Uterus (tissue), 4 donors: ENCODE measurements at places on chromosomes 5 and 9. TPM values are rescaled to one million over a fixed set of nuclear protein-coding genes. Genes with fewer than 3 reads are reported as not detected.
A peak's percentile ranks its signal among the peaks of the same experiment; 100 is the strongest.

DNA sequence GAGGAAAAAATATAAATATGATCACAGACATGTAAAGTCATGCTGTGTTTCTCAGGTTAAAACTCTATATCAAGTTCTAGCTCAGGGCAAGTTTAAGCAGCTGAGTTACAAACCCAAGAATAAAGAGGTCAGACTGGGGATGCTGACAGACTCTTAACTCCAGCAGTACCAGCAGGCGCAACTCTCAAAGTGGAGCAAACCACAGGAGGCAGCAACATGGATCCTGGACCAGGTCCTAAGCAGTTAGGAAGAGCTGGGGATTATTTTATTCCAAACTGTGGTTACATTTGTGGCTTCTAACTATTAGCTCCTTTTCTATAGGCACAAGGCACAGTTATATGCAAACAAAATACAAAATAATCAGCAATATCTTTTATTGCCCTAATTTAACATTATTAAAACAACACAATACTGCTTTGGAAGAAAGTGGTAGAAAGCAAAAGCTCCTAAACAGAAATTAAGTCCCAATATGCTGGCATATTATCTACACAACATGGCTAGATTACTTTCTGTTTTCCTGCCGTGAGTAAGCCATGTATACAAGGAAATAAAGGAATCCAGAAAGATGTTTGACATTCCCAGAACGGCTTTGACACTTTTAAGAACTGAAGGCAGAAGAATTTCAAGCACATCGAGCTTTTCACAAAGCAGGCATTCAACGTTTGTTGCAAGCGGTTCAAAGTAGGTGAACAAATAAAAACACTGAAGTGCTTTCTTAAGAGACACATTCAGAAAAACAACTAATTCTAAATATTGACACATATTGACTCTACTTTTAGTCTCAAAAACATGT is 378.8 kb upstream of the ZNF608 start:
- no peak for DNase-seq

The CD72 gene
- not detected for total RNA-seq

GRCh38 chr9:125479846-125480615 is 218.4 kb downstream of the GAPVD1 start:
- DNase-seq, result no peak

DNA sequence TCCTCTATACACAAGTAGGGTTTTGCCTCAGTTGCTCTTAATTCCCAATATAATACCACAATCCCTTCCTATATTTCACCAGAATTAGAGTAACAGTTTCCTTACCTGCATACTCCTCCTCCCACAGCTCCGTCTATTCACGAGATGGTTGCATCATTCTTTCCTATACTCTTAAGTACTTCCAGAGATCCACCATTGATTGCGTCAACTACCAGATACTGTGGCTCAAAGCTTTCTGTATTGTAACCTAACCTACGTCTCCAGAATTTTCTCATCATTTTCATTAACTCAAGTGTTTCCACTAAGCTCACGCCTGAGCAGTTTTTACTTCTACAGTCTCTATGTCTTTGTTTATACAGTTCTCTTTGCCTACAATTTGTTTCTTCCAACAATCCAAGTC is 31.2 kb upstream of the MINAR2 start:
- no peak for DNase-seq

- no peak for DNase-seq
Measured at GRCh38 chr9:38641985-38642864, 21.8 kb upstream of the ANKRD18A start.

The SAXO1 gene
- not detected for total RNA-seq

- no peak for DNase-seq
Measured at GRCh38 chr5:31075981-31076380, 117.5 kb upstream of the CDH6 start.

The IFNK gene
- not detected for total RNA-seq

The ADAMTS19 gene
- 132 TPM for total RNA-seq

The NXNL2 gene
- total RNA-seq, result 6.9 TPM

- DNase-seq, result no peak
Measured at GRCh38 chr9:129336130-129336528, 158.1 kb upstream of the IER5L start.

- no peak for DNase-seq
Measured at GRCh38 chr5:138650196-138650595, 75.0 kb upstream of the HSPA9 start.

The IGFBPL1 gene
- not detected for total RNA-seq

DNA sequence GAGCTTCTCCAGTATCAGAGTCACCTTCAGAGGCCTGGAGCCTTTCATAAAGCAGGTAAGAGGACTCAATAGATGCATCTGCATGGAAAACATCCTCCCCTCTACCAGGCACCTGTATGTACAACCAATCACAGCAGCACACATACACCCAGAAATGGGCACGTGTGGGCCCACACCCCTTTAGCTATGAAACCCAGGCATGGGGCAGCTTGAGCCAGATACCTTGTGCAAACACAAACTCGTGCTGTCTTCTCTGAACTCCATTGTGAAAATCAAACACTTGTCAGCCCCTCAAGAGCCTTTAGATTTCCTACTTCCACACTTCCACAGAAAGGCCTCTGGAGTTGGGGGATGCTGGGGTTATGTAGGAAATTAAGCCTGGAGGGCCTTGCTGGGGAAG is 1.1 kb upstream of the CSF2 start:
- DNase-seq, result no peak

The TXNDC8 gene
- not detected for total RNA-seq

The IGIP gene
- 33.5 TPM for total RNA-seq

DNA sequence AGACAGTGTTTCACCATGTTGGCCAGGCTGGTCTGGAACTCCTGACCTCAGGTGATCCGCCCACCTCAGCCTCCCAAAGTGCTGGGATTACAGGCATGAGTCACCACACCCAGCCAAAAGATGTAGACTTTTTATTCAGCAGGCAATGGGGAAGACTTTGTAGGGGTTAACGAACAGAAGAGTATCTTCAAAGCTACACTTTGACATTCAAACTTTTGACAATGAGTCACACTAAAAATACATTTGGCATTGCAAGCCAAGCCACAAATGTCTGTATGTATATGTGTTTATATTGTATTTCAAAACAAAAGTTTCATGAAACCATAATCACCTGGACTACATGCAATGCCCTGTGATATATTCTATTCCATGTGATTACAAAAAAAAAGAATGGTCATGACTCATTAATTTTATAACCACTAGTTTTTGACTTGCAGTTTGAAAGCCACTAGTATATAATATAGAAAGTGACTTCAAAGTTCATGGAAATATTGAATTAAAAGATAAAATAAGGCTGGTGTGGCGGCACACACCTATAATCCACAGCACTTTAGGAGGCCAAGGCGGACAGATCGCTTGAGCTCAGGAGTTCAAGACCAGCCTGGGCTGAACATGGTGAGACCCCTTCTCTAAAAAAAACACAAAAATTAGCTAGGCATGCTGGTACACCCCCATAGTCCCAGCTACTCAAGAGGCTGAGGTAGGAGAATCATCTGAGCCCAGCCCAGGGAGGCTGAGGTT is 8.3 kb downstream of the DIMT1 start:
- DNase-seq, result no peak

GRCh38 chr5:91007251-91007650 is 375.9 kb downstream of the ARRDC3 start:
- no peak for DNase-seq

The PWWP2A gene
- total RNA-seq, result 13.6 TPM

DNA sequence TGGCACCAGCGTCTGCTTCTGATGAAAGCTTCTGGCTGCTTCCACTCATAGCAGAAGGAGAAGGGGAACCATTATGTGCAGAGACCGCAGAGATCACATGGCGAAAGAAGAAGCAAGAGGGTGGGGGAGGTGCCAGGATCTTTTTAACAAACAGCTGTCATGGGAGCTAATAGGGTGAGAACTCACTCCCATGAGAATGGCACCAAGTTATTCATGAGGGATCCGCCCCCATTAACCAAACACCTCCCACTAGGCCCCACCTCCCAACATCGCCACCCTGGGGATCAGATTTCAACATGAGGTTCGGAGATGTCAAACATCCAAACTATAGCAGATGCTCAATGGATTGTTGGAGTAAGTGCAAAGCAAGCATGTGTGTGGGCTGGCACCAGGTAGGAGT is 125.8 kb upstream of the SLIT3 start:
- no peak for DNase-seq

DNA sequence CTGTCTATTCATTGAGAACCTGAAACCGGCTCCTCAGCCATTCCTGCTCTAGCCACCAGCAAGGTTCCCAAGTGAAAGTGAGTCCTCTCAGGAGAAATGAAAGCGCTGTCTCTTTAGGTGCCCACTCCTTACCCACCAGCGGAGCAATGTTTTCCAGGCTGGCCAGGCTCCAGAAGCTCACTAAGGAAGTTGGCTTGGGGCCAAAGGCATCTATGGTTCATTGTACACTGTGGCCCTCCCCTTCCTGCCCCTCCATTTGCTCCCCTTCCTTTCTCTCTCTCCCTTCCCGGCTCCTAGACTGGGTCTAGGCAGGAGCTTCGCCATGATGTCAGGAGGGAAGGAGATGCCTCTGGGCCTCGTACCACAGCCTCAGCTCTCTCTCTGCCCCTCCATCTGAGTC is 1.1 kb upstream of the GABRP start:
- no peak for DNase-seq

GRCh38 chr5:84524491-84524890 is 139.8 kb upstream of the EDIL3 start:
- DNase-seq, result no peak

DNA sequence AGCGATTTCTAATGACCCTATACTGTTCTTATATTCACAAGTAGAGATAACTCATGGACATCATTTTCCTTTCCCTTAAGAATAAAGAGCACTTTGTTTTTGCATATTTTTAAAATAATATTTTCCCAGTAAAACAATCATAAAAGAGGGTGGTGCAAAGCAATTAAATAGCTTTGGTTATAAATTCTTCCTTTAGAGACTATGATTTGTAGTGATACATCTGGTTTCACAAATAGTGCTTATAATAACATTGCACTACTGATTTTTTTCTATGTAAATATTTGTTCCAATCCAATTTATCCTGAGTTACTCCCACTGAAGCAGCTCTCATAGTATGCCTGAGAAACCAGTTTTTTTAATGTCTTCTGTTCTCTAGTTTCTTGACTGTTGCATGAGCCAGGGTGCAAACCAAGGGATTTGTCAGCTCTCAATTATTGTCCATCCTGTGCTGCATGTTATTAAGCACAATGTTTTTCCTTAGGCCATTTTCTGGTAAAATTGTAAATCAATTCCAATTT is 74.7 kb downstream of the LURAP1L start:
- no peak for DNase-seq

GRCh38 chr5:162067655-162068411 is at the start of gene GABRG2:
Gene GABRG2, plus strand, starts transcription at chr5:162067773. Its CDS starts 227 bp downstream, at chr5:162068000.
- no peak for DNase-seq

The SPINK4 gene
- total RNA-seq, result not detected

The AUH gene
- 25.3 TPM for total RNA-seq

GRCh38 chr5:42889311-42889933 is 77.7 kb upstream of the SELENOP start:
- peak; percentile 80 for DNase-seq

DNA sequence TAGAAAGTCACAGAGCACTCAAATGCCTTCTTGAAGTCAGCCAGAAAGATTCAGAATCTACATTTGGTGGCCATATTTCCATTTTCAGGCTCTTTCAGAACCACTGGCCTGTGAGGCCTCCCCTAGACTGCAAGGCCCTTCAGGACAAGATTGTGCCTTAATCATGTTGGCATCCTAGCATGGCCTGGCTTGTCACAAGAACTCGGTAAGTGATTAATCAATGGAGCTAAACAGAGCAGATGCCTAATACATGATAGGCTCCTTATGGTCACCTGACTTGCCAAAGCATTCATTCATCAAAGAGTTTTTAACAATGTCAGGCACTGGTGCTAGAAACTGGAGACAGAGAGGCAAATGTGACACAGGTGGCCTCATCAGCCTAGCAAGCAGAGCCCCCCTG is 70.3 kb downstream of the PGM5 start:
- DNase-seq, result no peak

The HIGD2A gene
- total RNA-seq, result 74.5 TPM

The SPATA31A1 gene
- total RNA-seq, result not detected

GRCh38 chr5:151086905-151087360 is 6.1 kb upstream of the TNIP1 start:
- no peak for DNase-seq

The SCGB3A2 gene
- total RNA-seq, result not detected

The ACER2 gene
- 2.8 TPM for total RNA-seq

The LCN1 gene
- total RNA-seq, result not detected

DNA sequence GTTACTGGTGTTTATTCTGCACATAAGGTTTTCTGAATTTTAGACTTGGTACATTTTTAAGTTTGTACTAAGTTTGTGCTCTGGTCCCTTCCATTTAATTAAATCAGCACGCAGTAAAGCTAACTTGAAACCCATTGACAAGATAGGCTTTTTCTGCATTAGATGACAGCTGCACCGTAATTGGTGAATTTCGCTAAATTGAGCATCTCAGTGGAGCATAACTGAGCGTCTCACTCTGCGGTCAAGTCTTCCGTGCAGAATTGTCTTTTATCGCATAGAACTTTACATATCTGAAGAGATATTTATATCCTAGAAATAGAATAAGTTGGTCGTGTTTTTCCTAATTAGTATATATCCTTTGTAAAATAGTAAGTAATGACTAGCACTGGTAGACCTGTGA is 4.1 kb downstream of the SUB1 start:
- no peak for DNase-seq

The CMBL gene
- 20.3 TPM for total RNA-seq

DNA sequence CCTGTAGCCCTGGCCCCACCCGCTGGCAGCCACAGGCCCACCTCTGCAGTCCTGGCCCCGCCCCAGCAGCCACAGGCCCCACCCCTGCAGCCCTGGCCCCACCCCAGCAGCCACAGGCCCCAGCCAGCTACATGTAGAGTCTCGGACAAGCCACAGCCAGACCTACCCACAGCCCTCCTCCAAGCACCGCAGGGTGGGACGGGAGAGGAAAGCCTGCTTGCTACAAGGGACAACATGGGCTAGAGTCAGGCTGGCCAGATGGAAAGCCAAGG is 49.5 kb upstream of the SARDH start:
- no peak for DNase-seq

DNA sequence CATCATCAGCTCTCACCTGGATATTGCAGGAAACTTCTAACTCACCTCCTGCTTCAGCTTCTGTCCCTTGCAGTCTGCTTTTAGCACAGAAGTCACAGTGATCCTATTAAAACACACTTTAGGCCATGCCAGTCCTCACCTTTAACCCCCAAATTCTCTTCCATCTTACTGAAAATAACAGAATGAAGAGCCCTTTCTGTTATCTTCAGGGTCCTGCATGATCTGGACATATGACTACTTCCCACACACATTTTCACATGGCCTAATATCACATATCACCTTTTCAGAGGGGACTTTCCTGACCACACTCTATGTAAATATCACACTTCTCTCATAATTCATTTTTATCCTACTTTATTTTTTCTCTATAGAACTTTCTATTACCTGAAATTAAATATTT is 550.6 kb upstream of the CLINT1 start:
- DNase-seq, result no peak

GRCh38 chr5:38547257-38547656 is 9.2 kb downstream of the LIFR start:
- DNase-seq, result no peak

The RAD17 gene
- 9.4 TPM for total RNA-seq
